ENCODE measurements at places on chromosomes 16 and 17.
A peak's percentile ranks its signal among the peaks of the same experiment; 100 is the strongest.

- peak; percentile 26 for DNase-seq
These were observed 879 bp downstream of the SOCS1 start for GRCh38 chr16:11254913-11255736.

DNA sequence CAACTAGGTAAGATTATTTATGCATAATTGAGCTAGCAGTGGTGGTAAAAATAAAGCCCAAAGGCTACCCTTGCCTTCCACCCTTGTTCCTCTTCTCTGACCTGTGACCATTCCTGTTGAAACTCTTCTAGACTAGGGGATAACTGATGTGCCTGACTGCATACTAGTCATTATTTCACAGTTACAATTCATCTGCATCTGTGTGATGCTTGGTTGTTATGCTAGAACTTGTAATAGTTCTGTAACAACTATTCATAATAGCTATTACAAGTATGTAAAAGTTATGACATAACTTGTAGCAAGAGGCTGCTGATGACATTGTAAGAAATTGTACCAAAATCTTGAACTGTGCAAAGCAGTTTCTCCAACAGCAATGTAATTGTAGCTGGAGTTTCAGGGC lies 2.4 kb upstream of the VAC14 start:
- no peak for DNase-seq

GRCh38 chr16:64361753-64362152 lies 760.1 kb downstream of the CDH11 start:
- no peak for DNase-seq

GRCh38 chr17:82674656-82675475 lies 23.6 kb downstream of the RAB40B start:
- no peak for DNase-seq

DNA sequence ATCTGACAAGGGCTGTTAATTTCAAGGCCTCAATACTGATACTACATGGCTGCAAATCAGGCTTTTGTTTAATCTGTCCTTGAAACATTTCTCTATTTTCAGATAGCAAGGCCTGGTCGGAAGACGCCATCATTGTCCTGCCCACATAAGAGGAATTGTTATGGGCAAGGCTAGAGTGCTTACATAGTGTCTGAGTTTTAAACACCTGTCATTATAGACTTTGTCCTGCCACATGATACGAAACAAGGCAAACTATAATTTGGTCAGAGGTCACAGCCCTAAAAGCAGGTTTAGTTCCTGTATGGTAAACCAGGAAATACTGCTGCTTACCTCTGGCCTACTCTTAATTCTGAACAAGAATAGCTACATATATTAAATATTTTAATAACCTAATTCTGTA lies 104.4 kb downstream of the SSH2 start:
- DNase-seq, result no peak
